ENCODE measurements at places on chromosomes 11 and 22.

- no peak for DNase-seq
Observed at GRCh38 chr22:30763815-30764673, 69.4 kb downstream of the OSBP2 start.

GRCh38 chr22:28183078-28183860, 264.2 kb upstream of the PITPNB start:
- no peak for DNase-seq

DNA sequence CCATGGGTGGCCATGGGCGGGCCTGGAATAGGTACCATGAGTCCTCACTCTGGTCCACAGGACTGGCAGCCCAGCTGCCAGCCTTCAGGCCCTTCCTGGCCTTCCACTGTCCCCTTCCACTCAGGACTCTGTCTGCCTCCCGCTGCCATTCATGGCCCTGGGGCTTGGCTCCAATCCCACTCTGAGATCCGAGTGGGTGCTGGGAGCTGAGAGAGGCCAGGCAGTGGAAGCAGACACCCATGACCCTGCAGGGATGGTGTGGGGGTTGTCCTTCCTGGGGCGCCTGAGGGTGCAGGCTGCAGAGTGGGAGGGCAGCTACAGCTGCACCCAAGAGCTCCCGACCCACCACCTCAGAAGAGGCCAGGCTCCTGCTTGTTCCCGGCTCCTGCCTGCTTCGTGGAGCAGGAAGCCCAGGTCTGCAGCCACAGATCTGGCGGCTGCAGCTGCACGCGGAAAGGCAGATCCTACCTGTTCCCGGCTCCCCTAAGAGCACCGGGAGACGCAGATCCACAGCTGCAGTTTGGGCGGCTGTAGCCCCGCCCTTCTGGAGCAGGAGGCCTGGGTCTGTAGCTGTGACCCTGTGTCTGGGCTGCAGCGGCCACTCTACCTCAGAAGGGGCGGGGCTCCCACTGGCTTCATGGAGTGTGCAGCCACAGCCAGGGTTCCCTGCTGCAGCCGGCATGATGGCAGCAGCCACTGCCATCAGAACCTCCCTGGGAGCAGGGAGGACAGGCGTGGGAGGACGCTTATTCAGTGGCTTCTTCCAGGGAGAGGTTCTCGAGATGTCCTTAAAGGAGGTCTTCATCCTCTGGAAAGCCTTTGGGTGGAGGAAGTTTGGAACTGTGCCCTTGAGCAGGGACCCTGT, 27.5 kb downstream of the IGHMBP2 start:
- DNase-seq, result no peak

DNA sequence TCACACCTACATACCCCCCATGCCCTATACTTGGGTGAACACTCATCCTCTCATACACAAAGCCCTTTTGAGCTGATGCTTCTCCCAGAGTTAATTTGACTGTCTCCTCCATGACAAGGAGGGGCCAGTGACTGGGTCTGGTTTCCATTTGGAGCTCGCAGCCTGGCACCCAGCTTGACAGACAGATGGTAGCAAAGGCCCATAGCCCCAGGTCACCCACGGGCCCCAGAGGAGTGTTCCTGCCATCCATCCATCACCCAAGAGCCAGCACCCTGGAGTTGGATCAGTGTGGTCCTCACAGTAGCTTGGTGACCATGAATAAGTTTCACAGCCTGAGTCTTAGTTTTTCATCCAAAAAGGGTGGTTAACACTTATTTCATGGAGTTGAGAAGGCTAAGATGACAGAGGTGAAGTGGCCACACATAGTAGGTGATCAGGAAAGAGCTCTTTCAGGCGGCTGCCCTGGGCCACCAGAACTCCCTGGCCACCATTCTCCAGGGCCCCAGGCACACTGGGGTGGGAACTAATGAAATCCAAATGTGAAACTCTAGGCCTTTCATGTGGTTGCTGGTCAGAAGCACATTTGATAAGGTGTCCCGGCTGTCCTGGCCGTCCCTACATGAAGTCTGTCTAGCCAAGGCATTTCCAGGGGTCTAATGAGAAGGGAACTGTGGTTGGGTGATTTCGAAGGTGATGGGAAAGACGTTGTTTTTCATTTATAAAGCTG, 42.4 kb downstream of the LIF start:
- DNase-seq, result no peak

DNA sequence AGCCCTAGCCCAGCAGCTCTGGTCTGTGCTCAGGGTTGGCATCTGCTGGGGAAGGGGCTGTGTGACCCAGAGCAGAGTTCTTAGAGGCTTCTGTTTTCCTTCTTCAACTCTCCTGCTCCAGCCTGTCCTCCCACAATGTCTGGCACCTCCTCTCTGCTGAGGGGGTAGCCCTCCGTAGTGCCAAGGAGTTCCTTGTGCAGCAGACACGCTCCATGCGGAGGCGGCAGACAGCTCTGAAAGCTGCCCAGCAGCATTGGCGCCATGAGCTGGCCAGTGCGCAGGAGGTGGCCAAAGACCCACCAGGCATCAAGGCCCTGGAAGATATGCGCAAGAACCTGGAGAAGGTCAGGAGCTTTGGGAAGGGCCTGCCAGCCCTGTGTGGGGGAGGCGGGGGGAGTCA, 69.3 kb downstream of the CEP164 start:
- no peak for DNase-seq

DNA sequence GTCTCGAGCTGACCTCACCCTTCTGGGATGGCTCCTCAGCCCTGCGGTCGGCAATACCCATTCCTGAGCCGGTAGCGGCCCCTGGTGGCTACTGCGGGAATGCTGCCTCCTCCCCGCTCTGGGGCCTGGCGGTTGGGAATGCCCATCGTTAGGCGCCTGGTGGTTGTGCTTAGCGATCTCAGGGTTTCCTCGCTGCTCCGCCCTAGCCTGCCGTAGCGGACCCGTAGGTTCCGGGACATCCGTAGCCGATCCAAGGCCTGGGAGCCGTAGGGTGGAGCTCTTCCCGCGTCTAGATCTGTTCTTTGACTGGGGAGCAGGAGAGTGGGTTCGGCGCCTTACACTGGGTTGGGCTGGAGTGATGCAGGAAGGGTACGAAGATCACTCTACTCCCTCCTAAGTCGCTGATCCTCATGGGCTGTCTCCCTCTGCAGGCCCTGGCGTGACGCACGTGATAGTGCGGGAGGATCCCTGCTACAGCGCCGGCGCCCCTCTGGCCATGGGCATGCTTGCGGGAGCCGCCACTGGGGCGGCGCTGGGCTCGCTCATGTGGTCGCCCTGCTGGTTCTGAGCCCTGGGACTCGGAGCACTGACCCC, 14.8 kb downstream of the PLEKHB1 start:
- peak; percentile 39 for DNase-seq

- no peak for DNase-seq
Observed at GRCh38 chr11:25066706-25067105, 569.9 kb downstream of the LUZP2 start.

All from GM04503 (cell line).